ENCODE measurements at places on chromosomes 11 and 22. TPM values are rescaled to one million over a fixed set of nuclear protein-coding genes. Genes with fewer than 3 reads are reported as not detected.

DNA sequence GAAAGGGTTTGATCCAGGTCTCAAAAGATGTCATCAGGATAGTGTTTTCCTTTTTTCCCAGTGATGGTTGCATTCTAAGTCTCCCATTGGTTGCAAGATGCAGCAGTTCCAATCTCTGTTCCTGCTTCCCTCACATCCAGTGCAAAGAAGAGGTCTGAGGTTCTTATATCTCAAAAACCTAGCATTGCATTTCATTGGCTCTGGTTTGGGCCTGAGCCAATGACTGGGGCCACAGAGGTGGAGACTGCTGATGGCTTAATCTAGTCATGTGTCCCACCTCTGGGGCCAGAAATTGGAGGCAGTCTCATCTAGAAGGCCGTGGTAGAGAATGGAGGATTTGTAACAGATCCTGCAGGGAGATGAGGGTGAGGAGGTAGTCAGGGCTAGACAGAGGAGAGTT lies 13.2 kb upstream of the MICAL2 start:
- no peak overlapping the region for H3K27ac ChIP-seq
- peaks cover 17% of the 10 kb centered on the region for H3K4me1 ChIP-seq
- no peaks in the 10 kb centered on the region for H3K36me3 ChIP-seq
- H3K27me3 ChIP-seq, result no peaks in the 10 kb centered on the region
- H3K4me3 ChIP-seq, result no peak overlapping the region

DNA sequence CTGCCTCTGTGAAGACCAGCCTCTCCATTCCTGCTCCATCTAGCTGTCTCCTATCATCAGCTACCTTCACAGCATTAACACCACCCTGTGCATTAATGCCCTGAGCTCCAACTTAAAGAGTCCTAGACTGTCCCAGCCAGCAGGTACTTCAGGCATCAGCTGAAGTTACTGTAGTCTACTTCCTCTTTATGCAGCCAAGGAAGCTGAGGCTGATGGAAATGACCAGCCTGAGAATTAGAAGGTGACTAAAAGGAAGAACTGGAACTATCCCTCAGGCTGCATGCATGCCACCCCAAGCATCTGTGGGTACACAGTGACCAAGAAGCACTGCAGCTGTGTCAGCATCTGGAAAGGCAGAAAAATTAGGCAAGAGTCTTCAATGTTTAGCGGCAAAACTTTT lies 28.2 kb downstream of the MS4A10 start:
- DNase-seq, result no peak
- H3K4me3 ChIP-seq, result no peak overlapping the region
- H3K36me3 ChIP-seq, result no peaks in the 10 kb centered on the region
- H3K4me1 ChIP-seq, result no peaks in the 10 kb centered on the region
- no peak overlapping the region for H3K27ac ChIP-seq
- H3K27me3 ChIP-seq, result no peaks in the 10 kb centered on the region

DNA sequence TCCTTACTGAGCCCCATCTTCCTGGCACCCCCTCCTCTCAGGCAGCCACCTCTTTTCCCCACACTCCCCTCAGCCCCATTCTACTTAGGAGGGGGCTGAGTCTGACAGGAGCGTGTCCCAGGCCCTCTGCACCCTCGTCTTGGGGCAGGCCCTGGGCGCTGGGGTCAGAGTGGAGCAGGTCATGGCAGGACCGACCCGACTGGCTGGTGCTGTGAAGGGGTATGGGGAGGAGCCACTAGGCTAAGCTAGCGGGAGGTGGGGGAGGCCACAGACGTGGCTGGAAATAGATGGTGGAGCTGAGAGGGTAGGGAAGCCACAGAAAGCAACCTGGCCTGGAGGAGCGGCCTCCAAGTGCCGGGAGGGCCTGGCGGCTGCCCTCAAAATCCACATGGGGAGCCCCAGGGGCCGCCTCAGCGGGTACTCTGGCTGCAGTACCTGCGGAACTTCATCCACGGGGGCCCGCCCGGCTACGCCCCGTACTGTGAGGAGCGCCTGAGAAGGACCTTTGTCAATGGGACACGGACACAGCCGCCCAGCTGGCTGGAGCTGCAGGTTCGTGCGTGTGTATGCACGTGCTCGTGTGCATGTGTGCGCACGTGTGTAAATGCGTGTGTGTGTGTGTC lies 61.7 kb downstream of the MYO7A start:
- no peak overlapping the region for H3K27ac ChIP-seq
- H3K4me3 ChIP-seq, result no peak overlapping the region
- no peaks in the 10 kb centered on the region for H3K27me3 ChIP-seq
- H3K36me3 ChIP-seq, result no peaks in the 10 kb centered on the region
- H3K4me1 ChIP-seq, result no peaks in the 10 kb centered on the region

DNA sequence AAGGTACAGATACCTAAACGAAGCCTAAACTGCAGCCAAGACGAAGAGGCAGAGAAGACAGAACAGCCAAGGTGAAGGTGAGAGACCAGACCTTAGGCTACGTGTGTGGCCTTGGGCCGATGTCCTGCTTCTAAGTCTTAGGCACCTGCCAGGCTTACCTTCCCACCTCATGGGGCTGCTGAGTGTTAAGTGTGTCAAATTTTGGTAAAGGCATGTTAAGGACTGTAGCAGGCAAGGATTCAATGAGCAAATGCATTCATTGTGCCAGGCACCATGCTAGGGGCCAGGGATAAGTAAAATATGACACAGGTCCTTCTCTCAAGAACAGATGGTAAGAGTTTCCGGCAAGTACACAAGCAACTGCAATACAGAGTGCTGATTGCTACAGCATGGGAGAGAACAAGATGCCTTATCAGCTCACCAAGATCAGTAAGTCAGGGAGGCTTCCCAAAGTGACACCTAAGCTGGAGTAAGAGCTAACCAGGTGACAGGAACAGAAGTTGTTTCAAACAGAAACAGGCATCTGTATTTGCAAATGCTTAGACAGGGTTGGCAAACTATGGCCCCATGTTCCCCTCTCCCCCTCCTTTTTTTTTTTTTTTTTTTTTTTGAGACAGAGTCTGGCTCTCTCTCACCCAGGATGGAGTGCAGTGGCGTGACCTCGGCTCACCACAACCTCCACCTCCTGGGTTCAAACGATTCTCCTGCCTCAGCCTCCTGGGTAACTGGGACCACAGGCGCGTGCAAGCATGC lies 46.7 kb downstream of the CLTCL1 start:
- no peak for DNase-seq
- no peaks in the 10 kb centered on the region for H3K36me3 ChIP-seq
- no peaks in the 10 kb centered on the region for H3K27me3 ChIP-seq
- no peak overlapping the region for H3K27ac ChIP-seq
- H3K4me3 ChIP-seq, result no peak overlapping the region

- H3K27me3 ChIP-seq, result no peaks in the 10 kb centered on the region
- H3K36me3 ChIP-seq, result peaks cover 9% of the 10 kb centered on the region
- H3K4me3 ChIP-seq, result no peak overlapping the region
Measured at GRCh38 chr11:44120169-44120568, 24.7 kb downstream of the EXT2 start.

DNA sequence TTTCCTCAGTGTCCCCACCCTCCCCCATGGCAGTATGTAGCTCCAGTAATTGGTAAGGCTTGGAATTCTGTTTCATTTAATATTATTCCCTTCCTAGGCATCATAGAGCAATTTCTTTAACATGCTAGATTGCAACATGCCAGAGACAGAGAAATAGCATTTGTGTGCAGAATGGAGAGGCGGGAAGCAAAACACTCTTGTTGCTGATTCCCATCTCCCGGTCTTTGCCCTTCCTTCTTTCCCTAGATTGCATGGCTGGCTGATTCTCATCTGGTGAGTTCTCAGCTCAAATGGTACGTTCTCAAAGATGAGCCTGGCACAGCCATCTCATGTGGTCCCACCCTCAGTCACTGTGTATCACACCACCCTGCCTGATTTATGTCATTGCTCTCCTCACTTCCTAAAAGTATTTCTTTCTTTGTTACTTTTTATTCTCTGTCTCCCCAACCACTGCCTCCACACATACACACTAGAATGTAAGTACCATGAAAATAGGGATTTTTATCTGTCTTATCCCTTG lies 66.9 kb downstream of the ARFGAP2 start:
- H3K36me3 ChIP-seq, result no peaks in the 10 kb centered on the region
- H3K4me3 ChIP-seq, result no peak overlapping the region
- H3K27ac ChIP-seq, result no peak overlapping the region
- DNase-seq, result no peak

DNA sequence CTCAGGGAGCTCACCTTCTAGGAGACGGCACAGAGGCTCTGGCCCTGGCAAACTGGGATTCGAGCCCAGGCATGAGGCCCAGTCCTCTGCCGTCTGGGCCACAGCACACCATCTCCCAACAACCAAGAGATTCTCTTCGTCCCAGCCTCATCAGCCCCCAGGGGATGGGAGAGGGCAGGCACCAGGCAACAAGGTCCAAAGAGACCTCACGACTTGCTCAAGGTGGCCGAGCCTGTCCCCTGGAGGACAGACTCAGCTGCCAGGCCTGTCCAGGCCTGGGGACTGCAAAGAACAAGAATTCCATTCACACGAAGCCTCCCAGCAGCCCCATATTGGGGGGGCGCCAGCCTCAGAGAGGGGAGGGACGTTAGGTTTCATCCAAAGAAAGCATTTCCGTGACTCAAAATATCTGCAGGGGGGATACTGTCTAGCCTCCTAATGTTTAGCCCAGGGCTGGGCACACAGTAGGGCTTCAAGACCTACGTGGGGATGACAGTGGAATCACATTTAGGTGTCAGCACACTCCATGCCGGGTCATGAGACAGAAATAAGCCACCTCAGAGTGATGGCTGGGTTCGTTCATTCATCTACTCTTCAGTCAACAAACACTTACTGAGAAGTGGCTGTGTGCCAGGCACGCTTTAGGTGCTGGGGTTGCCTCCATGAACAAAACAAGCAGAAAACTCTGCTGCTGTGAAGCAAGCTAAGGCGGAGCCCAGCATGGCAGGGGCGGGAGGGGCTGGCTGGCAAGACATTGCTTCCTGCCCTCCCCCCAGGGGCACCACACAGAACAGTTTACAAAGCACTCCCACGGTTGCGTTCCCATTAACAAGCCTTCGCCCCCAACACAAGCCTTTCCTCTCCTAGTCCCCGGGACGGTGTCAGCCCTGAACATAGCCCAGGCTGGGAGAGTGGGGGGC lies 1.2 kb downstream of the CARNS1 start:
- H3K36me3 ChIP-seq, result no peaks in the 10 kb centered on the region
- no peak for DNase-seq
- H3K4me1 ChIP-seq, result peaks cover 10% of the 10 kb centered on the region
- no peak overlapping the region for H3K4me3 ChIP-seq

DNA sequence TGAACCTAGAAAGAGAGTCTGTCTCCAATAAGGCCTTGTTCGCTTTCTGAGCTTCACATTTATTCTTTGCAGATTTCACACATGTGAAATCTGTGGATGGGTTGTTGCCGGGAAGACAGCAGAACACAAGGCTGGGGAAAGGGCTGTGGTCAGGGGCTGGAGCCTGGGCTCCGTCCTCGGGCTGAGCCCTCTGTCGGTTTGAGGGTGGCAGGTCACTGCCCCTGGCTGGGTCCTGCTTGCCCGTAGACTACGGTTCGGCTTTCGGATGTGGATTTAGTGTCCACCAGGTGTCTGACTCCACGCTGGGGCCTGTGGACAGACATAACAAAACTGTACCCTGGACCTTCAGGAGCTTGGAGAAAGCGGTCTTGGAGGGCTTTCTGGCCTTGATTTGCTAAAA lies 117.0 kb upstream of the ALX4 start:
- peaks cover 16% of the 10 kb centered on the region for H3K4me1 ChIP-seq
- H3K36me3 ChIP-seq, result no peaks in the 10 kb centered on the region
- peaks cover 8% of the 10 kb centered on the region for H3K27me3 ChIP-seq
- no peak for DNase-seq

GRCh38 chr11:96279018-96279895 lies 63.7 kb downstream of the MAML2 start:
- H3K36me3 ChIP-seq, result no peaks in the 10 kb centered on the region
- H3K27me3 ChIP-seq, result no peaks in the 10 kb centered on the region
- H3K4me1 ChIP-seq, result no peaks in the 10 kb centered on the region
- no peak overlapping the region for H3K27ac ChIP-seq
- H3K4me3 ChIP-seq, result no peak overlapping the region

- H3K27me3 ChIP-seq, result no peaks in the 10 kb centered on the region
- H3K36me3 ChIP-seq, result no peaks in the 10 kb centered on the region
- H3K27ac ChIP-seq, result no peak overlapping the region
- H3K4me3 ChIP-seq, result no peak overlapping the region
- DNase-seq, result no peak
Measured at GRCh38 chr11:81548123-81548522, 1185.5 kb downstream of the FAM181B start.

DNA sequence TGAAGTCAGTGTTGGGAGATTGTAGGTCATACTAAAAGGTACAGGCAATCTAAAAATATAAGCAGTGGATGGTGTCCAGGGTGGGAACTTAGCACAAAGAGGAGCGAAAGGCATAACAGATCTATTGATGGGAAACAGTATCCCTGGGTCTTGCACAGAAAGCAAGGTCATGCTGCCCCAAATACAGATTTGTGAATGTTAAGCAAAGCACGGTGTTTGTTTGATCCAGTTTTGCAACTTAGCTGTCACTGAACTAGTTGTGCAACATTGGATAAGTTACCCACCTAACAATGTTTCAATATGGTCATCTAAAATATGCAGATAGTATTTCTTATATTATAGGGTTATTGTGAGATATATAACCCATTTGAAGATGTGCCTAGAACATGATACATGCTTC lies 162.9 kb downstream of the BLID start:
- no peak for DNase-seq
- H3K27ac ChIP-seq, result no peak overlapping the region
- H3K4me3 ChIP-seq, result no peak overlapping the region
- H3K4me1 ChIP-seq, result no peaks in the 10 kb centered on the region
- H3K36me3 ChIP-seq, result no peaks in the 10 kb centered on the region

DNA sequence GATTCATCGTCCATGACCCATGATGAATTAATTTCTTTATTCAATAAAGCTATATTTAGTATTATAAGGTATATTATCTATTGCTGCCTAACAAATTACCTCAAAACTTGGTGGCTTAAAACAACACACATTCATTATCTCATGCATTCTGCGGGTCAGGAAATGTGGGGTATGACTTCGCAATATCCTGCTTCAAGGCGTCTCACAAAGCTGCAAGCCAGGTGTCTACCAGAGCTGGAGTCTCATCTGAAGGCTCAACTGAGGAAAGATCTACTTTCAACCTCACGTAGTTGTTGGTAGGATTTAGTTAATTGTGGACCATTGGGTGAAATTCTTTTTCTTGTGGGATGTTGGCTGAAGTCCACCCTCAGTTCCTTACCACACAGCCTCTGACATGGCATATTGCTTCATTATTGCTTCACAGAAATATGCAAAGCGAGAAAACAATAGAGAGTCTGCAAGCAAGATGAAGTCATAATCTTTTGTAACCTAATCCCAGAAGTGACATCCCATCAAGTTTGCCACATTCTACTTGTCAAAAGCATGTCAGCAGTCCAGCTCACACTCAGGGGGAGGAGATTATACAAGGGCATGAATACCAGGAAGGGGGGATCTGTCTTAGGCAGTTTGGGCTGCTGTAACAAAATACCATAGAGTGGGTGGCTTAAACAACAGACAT lies 45.1 kb downstream of the KREMEN1 start:
- H3K27ac ChIP-seq, result no peak overlapping the region
- DNase-seq, result no peak
- no peaks in the 10 kb centered on the region for H3K4me1 ChIP-seq
- no peaks in the 10 kb centered on the region for H3K36me3 ChIP-seq

- H3K36me3 ChIP-seq, result no peaks in the 10 kb centered on the region
- no peak overlapping the region for H3K4me3 ChIP-seq
- H3K27me3 ChIP-seq, result no peaks in the 10 kb centered on the region
- peak overlapping the region; percentile 99 for H3K27ac ChIP-seq
- peaks cover 53% of the 10 kb centered on the region for H3K4me1 ChIP-seq
Measured at GRCh38 chr22:36330655-36331305, 57.0 kb downstream of the MYH9 start.

The CNTF gene
- total RNA-seq, result 1.6 TPM

The ALDH3B1 gene
- total RNA-seq, result 0.12 TPM

The TMEM86A gene
- 0.87 TPM for total RNA-seq

The PAMR1 gene
- total RNA-seq, result 285 TPM

The STK33 gene
- total RNA-seq, result 56.5 TPM

The TSKU gene
- total RNA-seq, result 22.8 TPM

The FAM180B gene
- not detected for total RNA-seq

The PHOX2A gene
- not detected for total RNA-seq

The OR4A47 gene
- not detected for total RNA-seq
